ENCODE measurements at places on chromosomes 12 and 14.

- DNase-seq = no peak
Observed at GRCh38 chr12:95796225-95796981, 5.8 kb upstream of the NTN4 start.

DNA sequence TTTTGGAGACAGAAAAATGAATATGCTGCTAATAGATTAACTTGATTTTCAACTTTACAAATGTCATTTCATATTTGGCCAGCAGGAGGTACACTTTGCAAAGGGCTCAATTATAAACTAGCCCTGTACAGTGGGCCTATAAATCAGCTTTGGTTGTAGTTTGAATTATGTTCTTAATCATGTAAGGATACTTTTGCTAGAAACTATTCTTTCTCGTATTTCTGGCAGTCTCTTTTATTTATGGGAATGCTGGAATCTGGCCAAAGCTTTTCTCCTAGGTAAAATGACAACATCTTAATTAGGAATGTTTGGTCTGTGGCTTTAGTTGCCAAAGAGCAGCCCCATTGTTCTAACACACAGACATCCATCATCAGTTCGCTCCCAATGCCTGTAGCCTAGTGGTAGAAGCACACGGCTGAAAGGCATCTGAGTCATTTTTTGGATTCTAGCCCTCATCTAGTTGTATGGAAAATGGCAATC lies 1322.3 kb upstream of the SEL1L start:
- DNase-seq = no peak

- DNase-seq = no peak
Observed at GRCh38 chr14:50647753-50648152, 20.4 kb downstream of the SAV1 start.

DNA sequence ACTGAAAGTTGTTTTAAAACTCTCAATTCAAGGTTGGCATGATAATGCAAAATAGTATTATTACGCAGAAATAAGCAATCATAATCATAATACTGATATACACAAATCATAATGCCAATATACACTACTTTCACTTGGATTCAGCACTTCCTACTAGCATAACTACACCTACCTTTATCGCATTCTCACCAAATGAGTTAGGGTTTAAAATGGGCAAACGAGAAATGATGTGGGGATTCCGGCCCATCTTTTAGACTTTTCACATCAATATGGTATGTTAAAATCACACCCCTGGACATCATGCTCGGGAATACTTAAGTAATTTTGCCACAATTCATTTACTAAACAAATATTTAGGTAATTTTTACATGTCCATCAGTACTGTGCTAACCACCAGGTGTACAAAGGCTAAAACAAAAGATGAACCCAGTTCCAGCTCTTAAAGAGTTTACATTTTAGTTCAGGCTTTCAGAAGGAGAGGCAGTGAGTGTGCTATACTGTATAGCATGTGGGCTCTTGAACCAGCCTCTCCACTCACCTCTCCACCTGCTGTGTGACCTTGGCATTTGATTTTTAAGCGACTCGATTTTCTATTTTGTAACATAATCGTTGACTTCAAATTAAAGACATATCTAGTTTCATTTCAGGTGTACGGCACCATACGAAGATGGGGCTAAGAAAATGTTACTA lies 1.1 kb upstream of the USP15 start:
- DNase-seq = no peak

- DNase-seq = no peak
Observed at GRCh38 chr14:57057803-57058202, 210.9 kb downstream of the EXOC5 start.

DNA sequence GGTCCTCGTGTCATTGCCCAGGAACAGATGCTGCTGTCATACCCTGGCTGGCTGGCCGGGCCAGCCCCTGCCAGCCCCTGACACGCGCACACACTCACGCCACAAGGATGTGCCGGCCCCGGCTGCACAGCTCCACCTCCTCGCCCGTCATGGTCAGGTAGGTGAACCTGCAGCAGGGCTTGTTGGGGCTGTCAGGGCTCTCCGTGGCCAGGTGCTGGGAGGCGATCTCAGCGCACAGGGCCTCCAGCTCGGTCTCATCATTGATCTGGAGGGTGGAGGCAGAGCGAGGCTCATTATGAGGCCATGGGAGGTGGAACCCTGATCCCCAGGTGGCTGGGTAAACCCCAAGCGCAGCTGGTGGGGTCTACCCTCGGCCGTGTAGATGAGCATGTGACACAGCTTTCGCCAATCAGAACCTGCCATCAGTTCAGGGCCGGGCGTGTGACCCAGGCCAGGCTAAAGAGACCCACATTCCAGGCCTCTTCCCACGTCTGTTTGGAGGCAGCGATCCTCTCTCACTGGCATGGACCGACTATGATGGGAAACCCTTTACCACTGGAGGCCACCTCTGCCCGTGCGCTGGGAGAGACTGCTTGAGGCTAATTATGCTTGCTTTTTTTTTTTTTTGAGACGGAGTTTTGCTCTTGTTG lies 38.8 kb downstream of the TRAFD1 start:
- DNase-seq = no peak

DNA sequence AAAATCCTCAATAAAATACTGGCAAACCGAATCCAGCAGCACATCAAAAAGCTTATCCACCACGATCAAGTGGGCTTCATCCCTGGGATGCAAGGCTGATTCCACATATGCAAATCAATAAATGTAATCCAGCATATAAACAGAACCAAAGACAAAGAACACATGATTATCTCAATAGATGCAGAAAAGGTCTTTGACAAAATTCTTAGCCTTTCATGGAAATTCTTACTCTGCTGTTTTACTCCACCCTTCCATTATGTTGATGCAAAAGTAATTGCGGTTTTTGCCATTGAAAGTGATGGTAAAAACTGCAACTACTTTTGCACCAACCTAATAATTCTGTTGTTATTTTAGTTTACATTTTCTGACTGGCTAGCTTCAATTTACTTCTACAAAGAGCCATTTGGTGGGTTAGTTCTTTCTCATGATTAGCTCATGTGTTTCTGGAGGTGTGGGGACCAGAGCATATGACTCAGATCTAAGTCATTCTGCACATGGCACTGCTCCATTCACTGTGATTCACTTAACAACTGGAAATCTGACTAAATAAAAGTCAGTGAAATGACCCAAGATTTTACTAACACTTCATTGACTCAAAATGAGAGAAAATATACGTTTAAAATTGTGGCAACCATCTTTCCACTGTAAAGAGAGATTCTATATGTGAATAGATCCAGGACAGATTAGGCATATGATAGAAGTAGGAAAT lies 99.9 kb downstream of the TMTC3 start:
- no peak for DNase-seq

DNA sequence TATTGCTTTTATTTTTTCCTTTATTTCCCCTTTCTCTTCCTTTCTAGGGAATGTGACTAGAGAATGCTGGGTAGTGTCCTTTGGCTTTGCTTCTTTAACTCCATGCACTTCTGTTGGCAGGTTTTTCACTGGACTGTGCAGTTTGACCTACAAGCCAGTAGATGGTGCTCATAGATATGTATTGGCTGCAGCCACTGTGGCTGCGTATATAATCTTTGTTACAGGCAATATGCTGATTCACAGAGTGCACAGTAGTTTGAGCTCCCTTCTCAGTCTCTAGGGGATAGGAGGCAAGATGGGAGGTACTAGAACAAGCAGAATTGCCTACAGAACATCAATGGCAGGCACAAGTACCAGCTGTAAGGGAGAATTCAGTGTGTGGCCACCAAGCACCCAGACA lies 503.5 kb downstream of the LRFN5 start:
- no peak for DNase-seq

GRCh38 chr12:75564398-75564797 lies 53.0 kb upstream of the KRR1 start:
- no peak for DNase-seq

DNA sequence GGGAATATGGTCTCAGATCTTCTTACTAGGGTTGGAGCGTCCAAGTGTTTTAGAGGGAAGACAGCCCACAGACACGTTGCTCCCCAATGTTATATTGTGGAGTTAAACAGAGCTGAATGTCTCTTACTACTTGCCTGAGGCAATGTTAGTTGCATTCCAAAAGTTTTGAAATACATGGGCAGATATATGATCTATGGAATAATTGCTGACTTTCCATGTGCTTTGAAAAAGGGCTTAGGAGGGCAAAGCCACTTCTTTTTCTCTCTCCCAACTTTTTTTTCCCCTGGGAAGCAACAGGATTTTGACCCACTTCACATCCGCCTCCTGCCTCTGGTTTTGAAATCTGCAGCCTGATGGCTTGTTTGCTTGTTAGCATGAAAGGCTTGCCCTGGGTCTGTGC lies 33.7 kb upstream of the PAX9 start:
- DNase-seq = no peak

DNA sequence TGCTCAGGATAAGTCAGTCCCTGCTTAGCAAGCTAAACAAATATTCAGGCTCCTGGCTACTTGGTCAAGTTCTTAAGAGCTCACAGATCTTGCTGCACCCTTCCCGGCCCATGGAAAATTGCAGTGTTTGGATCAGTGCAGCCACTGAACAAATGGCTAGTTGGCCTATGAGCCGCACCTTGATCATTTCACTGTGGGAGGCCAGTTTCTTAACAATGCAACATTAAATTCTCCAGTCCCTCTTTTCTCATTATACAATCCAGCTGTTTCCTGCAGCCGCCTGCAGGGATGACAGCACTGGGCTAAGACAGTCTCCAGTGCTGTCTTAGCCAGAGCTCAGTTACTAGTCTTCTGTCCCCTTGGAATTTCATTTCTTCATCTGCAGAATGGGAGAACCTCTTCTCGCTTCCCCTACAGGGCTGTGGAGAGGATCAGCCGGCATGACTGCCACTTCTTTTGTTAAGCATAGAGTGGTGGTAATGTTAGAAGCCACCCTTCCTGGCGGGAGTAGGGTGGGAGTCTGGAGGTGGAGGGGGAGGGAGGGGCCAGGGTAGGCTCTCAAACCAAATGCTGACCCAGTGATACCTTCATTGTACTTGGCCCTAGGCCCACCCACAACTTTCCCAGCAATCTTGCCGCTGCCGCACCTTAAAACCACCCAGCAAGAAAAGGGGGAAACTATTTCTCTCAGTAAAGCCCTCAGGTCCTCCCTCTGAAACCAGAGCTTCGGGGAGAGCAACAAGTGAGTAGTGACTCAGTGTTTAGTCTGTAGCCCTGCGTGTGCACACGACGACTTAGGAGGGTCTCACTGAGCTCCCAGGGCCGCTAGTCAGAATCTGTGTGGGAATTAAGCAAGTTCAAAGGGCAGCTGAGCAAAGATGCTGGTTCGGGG lies 145.7 kb downstream of the NUAK1 start:
- DNase-seq = no peak

DNA sequence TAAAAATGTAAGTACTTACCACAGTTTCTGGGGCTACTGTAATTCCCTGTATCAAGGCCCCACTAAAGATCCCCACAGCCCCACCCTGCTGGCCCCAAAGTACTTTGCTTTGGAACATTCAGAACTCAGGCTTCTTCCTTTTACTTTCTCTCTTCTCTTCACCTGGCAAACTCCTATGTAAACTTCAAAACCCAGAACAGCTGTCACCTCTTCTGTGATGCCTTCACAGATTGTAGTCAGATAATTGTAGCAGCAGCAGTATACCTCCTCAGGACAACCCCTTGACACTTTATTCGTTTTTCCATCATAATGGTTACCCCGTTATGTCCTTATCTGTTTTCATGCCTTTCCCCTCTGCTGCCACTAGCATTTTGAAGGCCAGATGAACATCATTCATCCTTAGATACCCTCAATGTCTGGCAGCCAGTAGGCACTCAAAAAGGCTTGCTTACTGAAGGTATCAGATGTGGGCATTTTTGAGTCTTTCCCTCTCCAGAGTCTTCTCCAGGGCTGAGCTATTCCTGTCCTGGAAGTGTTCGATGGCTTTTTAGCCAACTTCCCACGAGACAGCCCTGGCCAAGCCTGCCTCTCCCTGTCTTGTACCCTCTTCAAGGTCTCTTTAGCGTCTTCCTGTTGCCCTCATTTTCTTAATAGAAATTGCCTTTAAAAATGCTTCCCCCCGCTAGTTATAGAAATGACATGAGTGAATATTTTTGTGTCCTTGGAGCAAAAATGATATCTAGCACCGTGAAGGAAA lies 7.4 kb downstream of the PLBD2 start:
- no peak for DNase-seq
